ENCODE measurements at places on chromosomes 12 and 14. TPM values are rescaled to one million over a fixed set of nuclear protein-coding genes. Genes with fewer than 3 reads are reported as not detected.

GRCh38 chr12:114935658-114936057, 251.7 kb upstream of the TBX3 start:
- DNase-seq, result no peak

- DNase-seq, result no peak
Observed at GRCh38 chr12:119828300-119828699, 48.8 kb downstream of the CIT start.

GRCh38 chr14:101442451-101442850, 118.8 kb upstream of the DIO3 start:
- DNase-seq, result no peak

- no peak for DNase-seq
Observed at GRCh38 chr14:99430491-99430890, 50.2 kb downstream of the SETD3 start.

DNA sequence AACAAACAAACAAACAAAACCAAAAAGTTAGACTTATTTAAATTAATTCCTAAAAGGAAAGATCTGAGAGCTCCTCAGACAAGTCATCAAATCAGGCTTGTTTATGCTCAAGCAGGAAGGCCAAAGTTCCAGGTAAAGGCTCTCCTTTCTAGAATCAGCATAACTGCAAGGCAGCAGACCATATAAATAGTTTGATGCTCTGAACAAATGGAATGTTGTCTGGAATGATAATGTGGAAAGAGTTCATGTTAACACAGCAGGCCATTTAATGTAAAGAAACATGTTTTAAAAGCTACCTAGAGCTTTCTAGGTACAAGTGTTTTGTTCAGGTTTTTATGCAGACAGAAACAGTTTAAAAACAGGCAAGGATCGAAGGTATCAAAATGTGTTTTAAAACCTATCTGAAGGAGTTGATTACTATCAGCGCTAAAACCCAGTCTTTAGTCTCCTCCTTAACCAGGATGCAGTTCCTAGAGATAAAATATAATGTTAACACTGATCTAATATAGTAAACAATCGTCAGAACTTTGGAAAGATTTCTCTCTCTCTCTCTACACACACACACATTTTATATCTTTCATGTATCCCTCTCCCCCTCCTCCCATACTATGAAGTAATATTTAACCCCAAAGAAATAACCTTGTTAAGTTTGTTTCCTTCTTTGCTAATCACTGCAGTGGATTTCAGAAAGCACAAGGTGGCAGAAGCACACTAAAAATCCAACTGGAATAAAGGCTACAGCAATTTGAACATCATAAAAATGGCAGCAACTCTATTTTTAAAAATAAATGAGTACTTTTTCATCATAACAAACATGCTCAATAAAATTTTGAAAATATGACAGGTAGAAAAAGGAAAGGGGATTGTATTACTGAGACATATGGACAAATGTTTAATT, 135.5 kb downstream of the PAWR start:
- no peak for DNase-seq

GRCh38 chr14:62462988-62463387, 582.3 kb downstream of the KCNH5 start:
- no peak for DNase-seq

- no peak for DNase-seq
Observed at GRCh38 chr14:88599326-88599725, 36.5 kb downstream of the ZC3H14 start.

- DNase-seq, result no peak
Observed at GRCh38 chr14:61587081-61587713, 108.1 kb upstream of the HIF1A start.

GRCh38 chr12:115172521-115172920, 488.5 kb upstream of the TBX3 start:
- no peak for DNase-seq

- no peak for DNase-seq
Observed at GRCh38 chr14:105201925-105202513, 20.9 kb upstream of the NUDT14 start.

DNA sequence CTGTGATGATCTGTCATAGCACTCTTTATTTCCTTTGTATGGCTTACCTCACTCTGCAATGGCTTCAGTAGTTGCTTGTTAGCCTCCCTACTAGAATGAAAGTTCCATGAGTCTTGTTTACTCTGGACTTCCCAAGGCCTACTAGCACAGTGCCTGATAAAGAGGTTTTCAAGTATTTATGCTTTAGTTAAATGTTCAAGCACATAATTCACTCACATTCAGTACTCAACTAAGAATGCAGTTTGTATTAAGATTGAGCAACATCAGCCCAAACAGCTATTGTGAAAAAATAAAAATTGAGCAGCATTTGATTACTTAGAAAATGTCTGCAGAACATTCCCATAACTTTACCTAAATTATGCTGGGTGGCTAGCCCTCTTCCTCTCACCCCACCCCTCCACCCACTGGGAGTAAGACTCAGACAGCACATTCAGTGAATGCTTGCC, 158.9 kb upstream of the AMIGO2 start:
- DNase-seq, result no peak

DNA sequence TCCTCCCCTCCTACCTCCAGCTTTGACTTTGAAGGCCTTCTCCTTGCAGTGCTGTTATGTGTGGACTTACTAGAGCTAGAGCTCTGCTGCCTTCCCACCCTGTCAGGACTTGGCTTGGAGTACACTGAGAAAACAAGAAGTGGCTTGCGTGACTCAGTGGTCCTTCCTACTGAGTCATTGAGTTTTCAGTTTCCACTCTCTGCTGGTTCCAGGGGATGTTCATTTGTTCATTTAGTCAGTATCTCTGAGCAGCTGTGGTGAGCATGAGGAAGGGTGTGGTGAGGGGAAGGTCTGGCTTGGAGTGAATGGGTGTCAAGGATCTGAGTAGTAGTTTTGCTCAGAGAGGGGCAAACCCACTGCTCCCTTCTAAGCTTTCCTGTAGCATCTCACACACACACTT, 17.2 kb upstream of the ELK3 start:
- no peak for DNase-seq

GRCh38 chr12:1531654-1532374, 62.6 kb downstream of the FBXL14 start:
- DNase-seq, result no peak

DNA sequence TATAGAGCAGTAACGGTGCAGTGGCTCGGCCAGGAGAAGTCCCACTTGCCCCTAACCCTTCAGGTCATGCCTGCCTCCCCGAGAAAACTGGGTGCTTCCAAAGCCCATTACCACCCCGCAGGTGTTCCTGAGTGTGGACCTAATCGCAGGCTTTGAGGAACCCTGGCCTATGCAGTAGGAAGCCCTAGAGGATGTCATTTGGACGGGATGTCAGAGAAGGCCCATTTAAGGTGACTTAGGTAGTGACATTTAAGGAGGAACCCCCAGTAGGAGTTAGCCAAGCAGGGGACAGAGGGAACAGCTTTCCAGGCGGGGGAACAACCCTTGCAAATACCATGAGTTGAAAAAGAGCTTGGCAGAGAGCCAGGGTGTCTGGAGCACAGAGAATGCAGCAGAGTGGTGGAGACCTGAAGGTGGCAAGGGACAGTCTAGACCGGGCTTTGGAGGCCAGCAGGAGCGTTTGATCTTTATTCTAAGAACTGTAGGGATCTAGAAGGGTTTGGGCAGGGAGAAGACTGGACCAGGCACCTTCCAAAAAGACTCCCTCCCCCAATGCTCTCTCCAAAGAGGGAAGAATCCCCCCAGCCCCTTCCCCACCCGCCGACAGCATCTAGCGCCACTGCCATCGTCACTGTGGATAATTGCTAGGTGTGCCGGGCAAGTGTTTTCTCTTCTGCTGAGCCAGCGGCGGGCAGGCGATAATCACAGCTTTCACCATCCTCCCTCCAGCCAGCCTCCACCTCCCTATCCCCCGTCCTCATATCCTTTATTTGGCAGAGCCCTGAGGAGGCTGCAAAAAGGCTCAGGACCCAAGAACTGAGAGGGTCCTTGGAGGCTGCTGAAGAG, 33.3 kb upstream of the BEGAIN start:
- DNase-seq, result no peak

- peak; percentile 33 for DNase-seq
Observed at GRCh38 chr14:102930753-102931579, 8.5 kb downstream of the AMN start.

- no peak for DNase-seq
Observed at GRCh38 chr14:42407153-42407552, 800.5 kb downstream of the LRFN5 start.

Gene CLEC4D
- 0.11 TPM for total RNA-seq

Gene KRT6C
- total RNA-seq, result not detected

Gene BCL11B
- 0.14 TPM for total RNA-seq

Gene CHGA
- not detected for total RNA-seq

Gene TOGARAM1
- 20.5 TPM for total RNA-seq

Gene GRIP1
- 5.4 TPM for total RNA-seq

Gene NGB
- total RNA-seq, result not detected

Gene ACSM4
- total RNA-seq, result not detected

Gene TPH2
- total RNA-seq, result not detected

Gene BTBD6
- total RNA-seq, result 48.8 TPM

All from Right ventricle myocardium inferior (tissue), 1 donor.